Stimulated activated CD8-positive, alpha-beta memory T cell treated with anti-CD3 and anti-CD28 coated beads, Interleukin-4, amount 100 ng/mL, for 1 hour (primary cell): ENCODE measurements at places on chromosomes 7 and 10.

DNA sequence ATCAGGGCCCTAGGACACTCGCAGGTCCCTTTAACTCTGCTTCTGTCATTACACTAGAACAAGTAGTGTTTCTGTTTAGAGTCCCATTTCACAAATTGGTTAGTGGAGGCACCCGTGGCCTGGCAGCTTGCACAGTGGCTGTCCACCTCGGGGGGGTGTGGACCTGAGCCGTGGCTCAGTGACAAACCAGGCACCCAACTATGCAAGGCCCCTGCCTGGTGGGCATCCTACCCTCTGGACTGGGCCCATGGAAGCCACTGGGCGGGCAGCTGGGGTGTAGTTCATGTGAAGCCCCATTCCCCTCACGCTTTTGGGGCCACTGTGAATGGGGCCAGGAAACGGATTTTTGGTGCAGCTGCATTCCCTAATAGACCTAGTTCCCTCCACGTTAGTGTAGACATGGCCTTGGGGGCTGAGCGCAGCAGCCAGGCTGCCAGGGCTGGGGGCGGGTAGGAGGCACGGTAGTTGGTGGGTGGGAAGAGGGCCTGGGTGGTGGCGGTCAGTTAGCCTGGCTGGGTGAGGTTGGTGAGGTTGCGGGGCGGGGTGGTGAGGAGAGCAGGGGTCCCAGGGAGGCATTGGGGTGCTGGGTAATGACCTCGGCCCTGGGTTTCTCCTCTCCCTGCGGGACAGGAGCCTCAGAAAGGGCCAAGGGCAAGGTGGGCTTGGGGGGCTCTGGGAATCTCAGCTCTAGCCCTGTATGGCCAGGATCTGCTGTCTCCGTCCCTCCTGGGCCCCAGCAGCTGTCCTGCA lies 18.7 kb downstream of the ZNF316 start:
- no peak for DNase-seq

DNA sequence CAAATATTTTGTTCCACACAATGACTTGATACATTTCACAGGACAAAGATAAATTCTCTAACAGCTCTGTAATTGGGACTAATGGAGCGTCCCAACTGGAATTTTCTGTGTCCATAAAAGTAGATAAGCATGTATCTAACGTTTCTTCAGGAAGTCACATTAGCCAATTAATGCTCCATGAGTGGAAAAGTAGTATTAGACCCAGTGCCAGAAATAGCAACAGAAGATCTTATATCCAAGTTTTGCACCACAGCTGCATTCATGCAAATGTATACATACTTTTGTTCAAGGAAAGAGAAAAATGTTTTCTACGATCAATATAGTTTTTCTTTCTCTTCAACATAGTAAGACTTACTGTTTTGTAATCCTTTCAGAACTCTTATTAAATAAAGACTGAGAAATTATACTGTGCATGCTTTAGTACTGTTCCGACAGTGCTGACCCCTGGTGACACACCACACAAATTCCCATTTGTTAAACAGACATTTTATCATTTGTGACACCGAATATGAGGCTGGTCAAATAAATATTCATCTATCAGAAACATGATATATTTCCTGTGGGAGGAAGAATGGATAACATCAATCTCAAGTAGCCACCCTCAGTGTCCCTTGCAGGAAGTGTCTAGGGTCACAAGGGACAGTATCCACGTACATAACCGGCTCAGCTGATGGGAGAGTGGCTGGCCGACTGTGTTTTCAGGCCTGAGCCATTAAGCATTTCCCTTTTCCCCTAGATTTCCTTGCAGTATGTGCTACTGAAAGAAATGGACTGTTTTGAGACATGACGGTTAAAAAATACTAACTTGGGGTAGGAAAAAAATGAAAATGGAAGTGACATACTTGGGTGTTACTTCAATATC lies 102.1 kb upstream of the RSU1 start:
- DNase-seq = no peak

DNA sequence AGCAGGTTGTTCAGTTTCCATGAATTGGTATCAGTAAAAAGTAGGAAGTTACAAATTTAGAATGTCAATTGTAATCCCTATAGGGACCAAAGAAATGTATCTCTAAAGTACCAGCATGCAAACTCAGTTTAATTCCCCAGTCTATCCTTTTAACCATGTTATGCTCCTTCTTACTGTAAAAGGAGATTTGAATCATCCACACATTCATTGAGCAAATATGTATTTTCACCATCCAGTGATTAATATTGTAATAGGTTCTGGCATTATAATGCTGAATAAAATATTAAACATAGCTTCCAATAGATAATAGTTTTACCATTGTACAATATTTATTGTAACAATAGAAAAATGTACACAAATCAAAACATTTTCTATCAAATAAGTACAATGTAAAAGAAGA lies 228.2 kb upstream of the SEMA3A start:
- no peak for DNase-seq

GRCh38 chr7:55592492-55592891 lies 20.2 kb upstream of the VOPP1 start:
- DNase-seq = no peak

DNA sequence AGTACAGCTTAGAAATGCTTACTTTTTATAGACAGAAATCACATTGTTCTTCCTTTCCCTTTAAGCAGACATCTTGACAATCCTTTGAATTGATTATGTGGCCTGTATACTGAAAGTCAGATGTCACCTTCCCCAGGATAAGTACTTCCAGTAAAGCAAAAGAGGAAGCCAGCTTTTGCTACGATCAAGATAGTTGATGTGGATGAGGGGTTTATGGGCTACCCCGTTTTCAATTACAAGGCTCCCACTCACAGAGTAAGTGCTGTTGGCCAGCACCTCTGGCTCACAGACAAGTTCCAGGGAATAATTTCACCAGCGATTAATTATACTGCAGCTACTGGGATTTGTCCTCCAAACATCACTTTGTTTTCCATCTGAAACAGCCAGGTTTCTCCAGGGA lies 95.1 kb upstream of the SAMD8 start:
- no peak for DNase-seq

GRCh38 chr10:86341361-86341811 lies 25.2 kb downstream of the GRID1 start:
- no peak for DNase-seq
